Activated CD8-positive, alpha-beta memory T cell treated with anti-CD3 and anti-CD28 coated beads for 1 hour (primary cell): ENCODE measurements at places on chromosomes 1 and 21.

DNA sequence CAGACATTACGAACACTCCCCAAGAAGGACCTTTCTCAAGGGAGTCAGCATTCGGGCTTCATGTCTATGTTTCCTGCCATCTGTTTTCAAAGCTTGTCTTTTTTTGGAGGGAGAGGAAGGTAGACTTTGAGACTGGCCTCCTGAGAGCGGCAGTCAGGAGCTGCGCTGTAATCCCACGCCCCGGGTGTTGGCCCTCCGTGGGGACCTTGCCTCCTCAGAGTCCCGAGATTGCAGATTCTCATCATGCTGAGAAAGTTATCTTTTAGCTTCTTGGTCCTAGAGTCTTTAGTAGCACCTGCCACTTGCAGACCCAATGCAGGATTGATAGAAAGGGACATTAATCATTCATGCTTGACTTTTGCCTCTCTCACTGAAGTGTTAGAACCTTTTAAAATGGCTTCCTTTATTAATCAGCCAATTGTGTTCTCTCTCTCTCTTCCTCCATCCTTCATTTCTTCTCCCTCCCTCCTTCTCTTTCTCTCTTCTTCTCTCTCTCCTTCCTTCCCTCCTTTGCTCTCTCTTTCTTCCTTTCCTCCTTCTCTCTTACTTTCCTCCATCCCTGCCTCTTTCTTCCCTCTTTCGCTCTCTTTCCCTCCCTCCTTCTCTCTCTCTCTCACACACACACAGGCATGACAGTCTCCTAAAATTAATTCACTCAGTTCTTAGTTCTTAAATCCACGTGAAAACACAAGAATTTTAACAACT, 25.2 kb upstream of the GNPAT start:
- DNase-seq: no peak

DNA sequence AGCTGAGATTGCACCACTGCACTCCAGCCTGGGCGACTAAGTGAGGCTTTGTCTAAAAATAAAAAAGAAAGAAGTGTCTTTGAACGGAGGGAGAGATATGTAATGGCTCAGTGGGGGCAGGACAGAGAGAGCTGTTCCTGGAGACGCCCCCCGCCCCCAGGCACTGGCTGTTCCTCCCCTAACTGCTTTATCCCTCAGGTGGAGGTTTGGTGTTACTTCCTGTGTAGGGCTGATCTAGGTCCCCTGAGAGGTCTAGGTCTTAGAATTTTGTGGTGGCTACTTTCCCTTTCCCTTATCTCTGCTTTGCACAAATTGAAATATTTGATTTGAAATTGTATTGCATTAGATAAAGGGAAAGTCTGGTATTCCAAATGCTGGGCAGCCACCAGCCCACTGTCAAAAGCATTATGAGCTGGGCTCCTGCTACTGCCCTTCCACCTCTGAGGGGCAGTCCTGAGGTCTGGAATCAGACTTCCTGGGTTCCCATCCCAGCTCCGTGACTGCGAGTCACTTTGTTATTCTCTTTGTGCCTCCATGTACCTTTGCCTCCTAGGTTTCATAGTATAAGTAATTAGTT, 134.8 kb upstream of the KIF26B start:
- DNase-seq: no peak

DNA sequence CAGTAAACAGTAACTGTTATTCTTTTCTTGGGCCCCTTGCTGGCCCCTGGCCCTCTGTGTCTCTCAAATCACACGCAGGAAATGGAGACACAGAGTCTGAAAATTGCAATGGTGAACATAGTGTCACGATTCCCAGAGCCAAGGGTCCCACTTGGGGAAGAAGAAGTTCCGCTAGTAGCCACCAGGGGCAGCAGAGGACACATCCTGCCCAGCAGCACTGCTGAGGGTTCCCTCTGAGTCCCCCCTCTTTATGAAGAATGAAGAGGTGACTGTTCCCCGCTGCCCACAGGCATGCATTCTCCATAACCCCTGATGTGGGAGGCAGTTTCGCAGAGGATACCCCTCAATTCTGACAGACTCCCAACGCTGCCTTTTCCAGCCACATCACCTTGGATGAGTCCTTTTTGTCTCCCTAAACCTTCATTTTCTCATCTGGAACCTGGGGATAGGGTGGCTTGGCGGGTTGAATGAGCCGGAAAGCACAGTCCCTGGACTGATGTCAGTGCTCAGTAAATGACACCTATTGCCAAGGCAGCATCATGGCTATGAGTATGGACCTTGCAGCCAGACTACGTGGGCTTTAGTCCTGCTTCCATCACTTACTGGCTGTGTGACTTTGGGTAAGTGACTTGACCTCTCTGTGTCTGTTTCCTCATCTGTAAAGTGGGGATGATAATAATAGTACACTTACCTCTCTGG, 238.0 kb upstream of the TMEM51 start:
- peak; percentile 13 for DNase-seq

- no peak for DNase-seq
Observed at GRCh38 chr1:232577772-232578171, 52.2 kb downstream of the SIPA1L2 start.

DNA sequence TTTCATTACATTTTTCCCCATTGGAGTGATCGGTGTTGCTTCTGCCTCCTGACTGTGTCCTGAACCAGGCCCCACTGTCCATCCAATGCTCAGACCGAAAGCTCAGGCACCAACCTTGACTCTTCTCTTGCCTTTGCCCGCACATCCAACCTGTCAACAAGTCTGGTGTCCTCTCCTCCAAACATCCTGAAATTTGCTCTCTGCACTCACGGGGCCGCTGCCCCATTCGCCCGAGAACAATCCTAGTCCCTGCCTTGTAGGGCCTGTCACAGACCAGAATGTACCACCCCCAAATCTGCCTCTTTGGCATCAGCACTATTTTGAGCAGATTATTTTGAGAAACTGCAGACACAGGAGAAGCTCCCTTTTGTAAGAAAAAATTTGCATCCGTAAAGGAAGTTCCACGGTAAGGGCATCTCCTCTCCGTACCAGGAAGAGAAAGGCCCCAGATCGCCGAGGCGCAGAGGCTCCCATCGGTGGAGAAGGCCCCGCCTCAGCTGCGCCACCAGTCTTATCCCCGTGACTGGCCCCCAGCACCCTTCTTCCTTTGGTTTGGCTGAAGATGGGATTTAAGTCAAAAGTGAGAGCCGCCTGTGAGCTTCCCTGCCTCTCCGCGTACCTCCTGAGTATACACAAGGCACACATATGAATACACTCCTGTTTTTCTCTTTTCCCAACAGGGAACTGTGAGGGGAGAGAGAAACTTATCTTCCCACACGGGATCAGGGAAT, 7.1 kb downstream of the MORN1 start:
- no peak for DNase-seq

- no peak for DNase-seq
Observed at GRCh38 chr1:111598544-111598943, 21.0 kb upstream of the RAP1A start.

DNA sequence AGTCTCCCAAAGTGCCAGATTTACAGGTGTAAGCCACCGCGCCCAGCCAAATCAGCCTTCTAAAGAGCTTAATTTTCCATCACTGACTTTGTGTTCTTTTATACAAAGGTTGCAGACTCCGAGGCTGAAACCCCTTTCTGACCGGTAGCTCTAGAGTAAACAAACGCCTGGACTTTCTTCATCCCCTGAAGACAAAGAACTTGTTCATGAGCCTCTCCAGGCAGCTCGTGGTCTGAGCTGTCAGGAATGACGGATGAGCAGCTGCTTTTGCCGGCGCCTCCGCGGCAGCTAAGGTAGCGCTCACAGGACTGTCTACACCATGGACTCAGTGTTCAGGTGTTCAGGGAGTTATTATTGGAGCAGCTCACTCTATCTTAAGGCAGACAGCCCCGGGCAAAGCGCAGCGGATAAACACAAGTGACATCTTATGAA, 128.5 kb upstream of the ERRFI1 start:
- DNase-seq: no peak

DNA sequence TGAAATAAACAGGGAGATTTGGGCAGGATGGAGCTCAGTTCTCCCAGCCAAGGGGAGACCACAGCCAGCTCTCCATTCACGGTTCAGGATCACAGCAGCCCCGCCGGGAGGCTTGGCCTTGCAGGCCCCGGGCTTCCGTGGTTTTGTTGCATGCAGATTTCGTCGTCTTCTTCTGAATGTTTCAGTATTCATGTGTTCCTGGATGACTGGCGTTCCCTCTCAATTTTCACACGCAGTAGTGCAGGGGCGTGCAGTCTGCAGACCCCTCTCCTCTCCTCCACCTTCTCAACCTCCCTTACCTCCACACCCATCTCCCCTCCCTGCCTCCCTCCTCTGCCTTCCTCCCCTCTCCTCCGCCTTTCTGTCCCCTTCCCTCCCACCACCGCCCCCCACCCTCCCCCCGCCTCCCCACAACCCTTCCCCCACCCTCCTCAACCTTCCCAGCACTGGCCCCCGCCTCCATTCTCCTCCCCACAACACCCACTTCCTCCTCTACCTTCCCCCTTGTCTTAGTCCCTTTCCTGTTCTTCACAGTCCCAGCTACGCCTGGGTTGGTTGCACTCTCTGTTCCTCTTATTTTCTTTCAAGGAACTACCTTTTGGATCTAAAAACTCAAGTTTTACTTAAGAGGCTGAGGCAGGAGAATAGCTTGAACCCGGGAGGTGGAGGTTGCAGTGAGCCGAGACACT, 8.4 kb upstream of the SLC19A1 start:
- DNase-seq: no peak

- DNase-seq: no peak
Observed at GRCh38 chr1:86750530-86750929, 46.2 kb downstream of the SH3GLB1 start.

GRCh38 chr21:23026878-23027277, 2028.7 kb downstream of the NCAM2 start:
- no peak for DNase-seq

DNA sequence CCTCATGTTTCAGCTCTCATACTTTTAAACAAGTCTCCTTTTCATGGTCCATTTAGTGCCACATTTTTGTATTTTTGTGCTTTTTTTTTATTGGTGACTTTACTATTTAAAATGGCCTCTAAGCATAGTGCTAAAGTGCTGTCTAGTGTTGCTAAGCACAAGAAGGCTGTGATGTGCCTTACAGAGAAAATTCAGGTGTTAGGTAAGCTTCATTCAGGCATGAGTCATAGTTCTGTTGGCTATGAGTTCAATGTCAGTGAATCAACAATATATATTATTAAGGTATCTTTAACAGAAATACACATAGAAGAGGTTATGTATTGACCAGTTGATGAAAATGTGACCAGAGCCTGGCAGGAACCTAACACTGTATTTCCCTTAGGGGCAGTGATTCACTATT, 12.8 kb upstream of the FUBP1 start:
- no peak for DNase-seq

GRCh38 chr1:175174309-175175102, 18.1 kb downstream of the KIAA0040 start:
- DNase-seq: no peak

- DNase-seq: no peak
Observed at GRCh38 chr1:10957133-10957532, 55.3 kb upstream of the TARDBP start.

DNA sequence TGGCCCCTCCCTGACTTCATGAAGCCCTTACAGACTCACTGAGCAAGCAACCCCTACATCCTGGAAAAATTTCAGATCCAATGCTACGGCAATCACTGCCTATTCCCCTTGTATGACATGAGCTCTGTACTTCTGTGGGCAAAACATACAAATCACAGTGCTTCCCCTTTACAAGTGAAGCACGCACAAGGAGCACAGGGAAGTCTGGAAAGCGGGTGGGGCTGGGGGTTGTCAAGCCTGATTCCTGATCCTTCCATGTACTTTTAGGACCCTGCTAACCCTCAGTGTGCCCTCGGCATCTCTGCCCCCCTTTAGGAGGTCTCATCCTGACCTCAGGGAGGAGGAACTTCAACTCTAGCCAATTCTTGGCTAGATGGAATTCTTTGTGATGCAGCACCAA, 405.7 kb upstream of the POU3F1 start:
- DNase-seq: no peak

DNA sequence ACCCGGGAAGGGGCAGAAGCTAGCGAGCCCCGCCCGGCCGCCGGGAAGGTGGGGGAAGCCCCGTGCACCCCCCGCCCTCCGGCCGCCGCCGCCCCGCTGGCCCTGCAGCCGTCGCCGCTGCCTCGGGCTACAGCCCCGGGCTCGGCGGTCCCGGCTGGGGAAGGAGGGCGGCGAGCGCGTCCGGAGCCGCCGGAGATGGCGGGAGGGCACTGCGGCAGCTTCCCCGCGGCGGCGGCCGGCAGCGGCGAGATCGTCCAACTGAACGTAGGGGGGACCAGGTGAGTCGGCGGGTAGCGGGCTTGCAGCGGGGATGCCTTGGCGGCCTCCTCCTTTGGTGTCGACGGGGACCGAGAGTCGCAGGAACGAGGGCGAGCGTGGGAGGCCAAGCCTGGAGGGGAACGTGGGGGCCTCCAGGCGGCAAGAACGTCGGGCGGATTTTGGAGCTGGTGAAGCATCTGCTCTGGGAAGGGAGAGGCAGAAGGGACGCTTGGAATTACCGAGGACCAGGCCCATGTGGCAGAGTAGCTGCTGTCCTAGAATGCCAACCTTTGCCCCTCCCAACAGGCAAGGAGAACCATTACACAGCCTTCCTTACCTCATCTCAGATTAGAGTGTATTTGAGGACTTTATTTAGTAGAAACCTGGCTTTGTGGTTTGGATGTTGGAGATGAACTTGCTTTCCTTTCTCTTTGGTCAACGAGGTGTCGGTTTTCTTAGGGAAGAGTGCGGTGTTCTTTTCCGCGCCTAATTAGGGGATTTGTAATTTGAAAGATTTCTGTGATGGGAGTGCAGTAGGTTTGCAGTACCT, 591 bp downstream of the KCTD3 start:
- no peak for DNase-seq

DNA sequence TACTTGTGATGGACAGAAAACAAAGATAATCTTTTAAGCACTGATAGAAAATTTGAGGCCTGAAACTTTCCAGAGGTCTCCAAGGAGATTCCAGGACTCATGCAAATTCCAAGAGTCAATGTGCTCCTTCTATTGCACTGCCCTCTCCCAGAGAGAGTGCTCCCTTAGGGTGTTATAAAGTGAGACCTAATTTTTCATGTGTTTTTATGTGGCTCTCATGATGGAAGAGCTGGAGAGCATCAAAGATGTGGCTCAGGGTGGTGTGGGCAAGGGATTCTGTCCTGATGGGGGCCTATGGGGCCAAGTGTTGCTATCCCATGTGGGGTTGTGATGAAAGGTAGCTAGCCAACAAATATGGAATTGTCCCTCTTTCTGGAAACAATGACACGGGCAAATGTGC, 101.3 kb downstream of the PRRX1 start:
- DNase-seq: no peak

DNA sequence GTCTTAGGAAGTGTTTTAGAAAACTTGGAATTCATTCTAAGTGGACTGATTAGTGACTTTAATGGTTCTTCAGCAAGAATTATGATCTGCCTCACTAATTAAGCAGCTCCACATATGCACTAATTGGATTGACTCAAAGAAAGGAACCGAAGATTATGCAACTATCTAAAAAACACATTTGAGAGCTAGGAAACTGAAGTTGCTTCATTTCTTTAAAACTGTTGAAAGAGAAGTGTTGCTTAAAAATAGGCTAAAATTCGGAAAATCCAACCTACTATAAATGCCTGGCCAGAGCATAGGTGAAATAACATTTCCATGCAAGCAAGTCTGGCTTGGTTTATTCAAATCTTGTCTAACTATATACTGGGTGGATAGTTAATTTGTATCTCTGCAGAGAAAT, 502.9 kb upstream of the ZRANB2 start:
- DNase-seq: no peak
